ENCODE measurements at places on chromosomes 4 and X. TPM values are rescaled to one million over a fixed set of nuclear protein-coding genes. Genes with fewer than 3 reads are reported as not detected.
A peak's percentile ranks its signal among the peaks of the same experiment; 100 is the strongest.

Gene OPHN1
- total RNA-seq, result 0.03 TPM

Gene CLGN
- total RNA-seq, result not detected

Gene MAGEA8
- not detected for total RNA-seq

Gene L1CAM
- total RNA-seq, result 0.05 TPM

Gene CYLC1
- not detected for total RNA-seq

- no peak for DNase-seq
Observed at GRCh38 chr4:114694770-114695169, 96.2 kb downstream of the UGT8 start.

DNA sequence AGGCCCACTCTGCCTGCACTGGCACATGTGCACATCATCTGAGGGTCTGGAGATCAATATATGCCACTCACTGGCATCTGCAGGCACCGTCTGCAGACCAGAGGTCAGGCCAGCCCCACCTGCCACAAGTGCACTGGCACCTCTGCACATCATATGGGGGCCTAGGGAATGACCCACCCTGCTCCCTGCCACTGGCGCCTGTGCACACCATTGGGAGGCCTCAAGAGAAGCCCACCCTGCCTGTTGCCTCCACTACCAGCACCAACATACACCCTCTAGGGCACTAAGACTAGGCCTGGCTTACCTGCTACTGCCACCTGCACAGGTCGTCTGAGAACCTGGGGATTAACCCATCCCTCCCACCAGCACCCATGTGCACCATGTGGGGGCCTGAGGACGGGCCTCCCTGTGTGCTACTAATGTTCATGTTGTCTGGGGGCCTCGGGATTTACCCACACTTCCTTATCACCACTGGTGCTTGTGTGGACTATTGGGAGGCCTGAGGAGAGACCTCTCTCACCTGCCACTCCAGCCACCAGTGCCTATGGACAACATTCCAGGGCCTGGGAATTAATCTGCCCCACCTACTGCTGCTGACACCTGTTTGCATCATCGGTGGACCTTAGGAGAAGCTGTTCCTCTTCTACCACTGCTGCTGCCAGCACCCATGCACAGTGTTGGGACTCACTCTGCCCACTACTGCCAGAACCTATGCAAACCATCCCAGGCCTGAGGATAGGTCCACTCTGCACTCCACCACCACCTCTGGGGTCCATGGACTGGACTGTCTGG lies 113.7 kb downstream of the REELD1 start:
- no peak for DNase-seq

- DNase-seq, result no peak
Observed at GRCh38 chrX:112341598-112341997, 259.0 kb upstream of the TRPC5 start.

DNA sequence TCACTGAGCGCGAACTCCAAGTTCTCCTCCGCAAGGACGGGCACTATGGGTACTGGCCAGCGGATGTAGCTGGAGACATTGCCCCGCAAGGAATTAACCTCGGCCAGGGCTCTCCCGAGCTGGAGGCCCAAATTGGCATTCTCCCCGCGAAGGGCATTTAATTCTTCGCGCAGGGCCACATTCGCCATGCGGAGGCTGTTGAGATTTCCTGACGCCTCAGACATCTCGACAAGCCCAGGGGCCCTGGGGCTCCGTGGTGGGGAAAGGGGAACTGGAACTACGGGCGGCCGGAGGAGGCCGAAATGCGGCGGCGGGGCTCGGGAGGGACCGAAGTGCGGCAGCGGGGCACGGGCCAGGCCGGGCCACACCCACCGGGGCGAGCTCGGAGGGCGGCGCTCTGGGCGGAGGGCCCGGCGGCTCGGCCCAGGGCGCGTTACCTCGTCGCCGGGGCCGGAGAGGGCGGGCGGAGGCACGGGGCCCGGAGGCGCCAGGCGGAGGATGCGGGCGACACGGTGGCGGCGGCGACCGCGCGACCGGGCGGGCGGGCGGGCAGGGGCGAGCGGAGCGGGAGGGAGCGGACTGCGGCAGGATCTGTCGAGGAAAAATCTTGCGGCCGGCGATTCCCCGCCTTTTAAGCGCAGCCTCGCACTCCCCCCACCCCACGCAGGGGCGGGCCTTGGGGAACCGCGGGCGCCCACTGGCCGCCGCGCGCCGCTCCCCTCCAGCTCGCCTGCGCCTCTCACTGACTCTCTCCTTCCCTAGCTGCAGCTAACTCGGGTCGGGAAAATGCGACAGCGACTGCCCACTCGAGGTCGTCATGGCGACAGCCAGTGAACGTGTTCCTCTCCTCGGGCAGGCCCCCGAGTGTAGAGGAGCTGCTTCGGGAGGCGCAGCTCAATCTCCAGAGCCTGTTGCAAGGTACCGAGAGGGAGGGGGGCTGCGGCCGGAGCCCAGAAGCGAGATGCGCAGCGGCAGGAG lies at the start of gene RTL5:
TSS of gene RTL5 (minus strand) at position 599 of the 978 bp plus-strand sequence.
- DNase-seq, result peak; percentile 70
